Kidney tubule cell (primary cell): ENCODE measurements at places on chromosomes 6 and 20.
A peak's percentile ranks its signal among the peaks of the same experiment; 100 is the strongest.

DNA sequence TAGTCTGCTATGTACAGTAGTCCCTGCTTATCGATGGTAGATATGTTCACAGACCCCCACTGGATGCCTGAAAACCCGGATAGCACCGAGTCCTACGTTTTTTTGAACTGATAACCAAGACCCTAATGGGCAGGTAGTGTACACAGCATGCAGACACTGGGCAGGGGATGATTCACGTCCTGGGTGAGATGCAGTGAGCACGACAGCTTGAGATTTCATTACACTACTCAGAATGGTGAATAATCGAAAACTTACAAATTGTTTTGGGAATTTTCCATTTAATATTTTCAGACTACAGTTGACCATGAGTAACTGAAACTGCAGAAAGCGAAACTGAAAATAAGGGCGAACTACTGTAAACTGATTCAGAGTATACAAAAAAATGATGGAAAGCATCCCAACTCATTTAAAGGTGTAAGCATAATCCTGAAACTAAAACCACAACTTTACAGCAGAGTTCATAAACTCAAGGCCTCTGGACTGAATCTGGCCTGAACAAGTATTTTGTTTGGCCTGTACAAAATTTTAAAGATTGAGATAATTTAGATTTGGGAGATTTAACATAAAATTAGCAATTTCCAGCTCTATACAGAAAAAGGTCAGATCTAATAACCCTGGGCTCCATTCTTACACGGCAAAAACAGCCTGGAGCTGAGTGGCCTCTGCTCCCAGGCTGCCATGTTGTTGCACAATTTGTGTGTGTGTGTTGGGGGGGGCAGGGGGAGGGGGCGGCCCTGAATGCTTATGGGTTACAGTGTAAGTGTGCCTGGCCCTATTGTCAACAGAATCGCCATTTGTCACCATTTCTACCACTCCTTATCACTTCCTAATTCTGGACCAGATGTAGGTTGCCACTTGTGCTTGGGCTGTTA, 34.9 kb downstream of the RNF24 start:
- peak; percentile 53 for DNase-seq

- no peak for DNase-seq
These were observed 230.5 kb upstream of the FKBP1C start for GRCh38 chr6:62980724-62981123.

DNA sequence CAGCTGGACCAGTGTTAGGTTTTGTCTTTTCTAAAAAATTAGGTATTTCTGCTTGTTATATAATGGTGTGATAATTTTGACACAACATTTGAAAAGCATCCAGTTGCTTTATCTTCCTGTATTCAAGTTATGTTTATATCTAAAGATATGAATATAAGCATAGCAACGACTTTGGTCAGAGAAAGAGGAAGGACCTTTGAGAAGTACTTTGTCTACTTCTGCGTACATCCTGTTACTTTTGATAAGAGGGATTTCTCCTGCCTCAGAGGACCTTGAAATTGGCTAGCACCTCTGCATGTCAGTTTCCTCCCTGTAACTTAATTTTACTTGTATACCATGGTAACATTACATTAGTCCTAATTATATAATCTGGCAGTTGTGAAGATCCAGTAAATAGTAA, 24.8 kb downstream of the PHF20 start:
- DNase-seq = no peak

- peak; percentile 35 for DNase-seq
These were observed 71.4 kb upstream of the MYLIP start for GRCh38 chr6:16057446-16057845.

GRCh38 chr6:15659181-15659580, 3.6 kb downstream of the DTNBP1 start:
- DNase-seq = no peak

GRCh38 chr6:104229057-104229456, 630.7 kb downstream of the HACE1 start:
- DNase-seq = no peak

DNA sequence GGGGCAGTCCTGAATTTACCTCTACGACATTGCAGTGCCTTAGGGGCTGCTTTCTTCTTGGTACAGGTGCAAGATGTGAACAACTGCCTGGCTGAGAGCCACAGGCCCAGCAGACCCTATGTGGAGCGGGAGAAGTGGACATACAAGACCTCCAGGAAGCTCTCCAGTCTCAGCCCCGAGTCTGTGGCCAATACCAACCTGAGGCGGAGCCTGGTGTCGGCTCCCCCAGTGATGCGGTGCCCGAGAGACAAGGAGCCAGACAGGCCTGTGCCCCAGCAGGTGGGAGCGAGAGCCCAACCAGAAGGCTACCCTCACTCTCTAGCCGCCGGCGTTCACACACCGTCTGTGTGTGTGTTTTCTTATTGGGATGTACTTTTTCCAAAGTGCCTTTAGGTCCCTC, 59.6 kb downstream of the EFCAB8 start:
- no peak for DNase-seq

DNA sequence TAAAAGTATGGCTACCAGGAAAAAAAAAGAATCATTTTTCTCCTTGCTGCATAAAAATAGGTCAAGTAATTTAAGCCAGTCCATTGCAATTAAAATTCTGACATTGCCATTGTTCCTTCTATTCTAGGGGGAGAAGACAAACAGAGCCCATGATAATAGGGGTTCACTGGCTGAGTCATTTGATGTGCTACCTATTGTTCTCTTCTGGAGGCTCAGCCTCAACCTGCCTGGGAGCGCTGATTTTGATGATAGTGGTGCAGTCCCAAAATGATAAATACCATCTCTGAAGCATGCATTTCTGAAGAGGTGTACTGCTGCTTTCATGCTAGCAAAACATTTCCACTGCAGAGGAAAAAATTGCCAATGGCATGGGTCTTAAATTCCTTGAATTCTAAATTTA, 5.8 kb downstream of the CITED2 start:
- DNase-seq = no peak

GRCh38 chr6:13421425-13422059, 65.9 kb downstream of the GFOD1 start:
- DNase-seq = no peak

DNA sequence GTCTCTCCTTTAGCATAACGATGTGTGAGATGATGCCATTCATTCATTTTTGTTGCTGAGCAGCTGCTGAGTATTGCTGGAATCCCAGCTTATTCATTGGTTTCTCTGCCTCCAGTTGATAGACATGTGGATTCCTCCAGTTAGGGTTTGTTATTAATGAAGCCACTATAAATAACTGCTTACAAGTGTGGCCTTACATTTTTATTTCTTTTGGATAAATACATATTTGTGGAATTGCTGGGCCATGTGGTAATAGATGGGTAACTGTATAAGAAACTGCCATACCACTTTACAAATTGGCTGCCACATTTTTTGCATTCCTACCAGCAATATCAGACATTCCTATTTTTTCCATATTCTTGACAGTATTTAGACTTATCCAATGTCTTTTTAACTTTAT, 2.6 kb upstream of the HLA-B start:
- DNase-seq = no peak

- no peak for DNase-seq
These were observed 4.6 kb downstream of the AGPAT4 start for GRCh38 chr6:161269310-161269709.

DNA sequence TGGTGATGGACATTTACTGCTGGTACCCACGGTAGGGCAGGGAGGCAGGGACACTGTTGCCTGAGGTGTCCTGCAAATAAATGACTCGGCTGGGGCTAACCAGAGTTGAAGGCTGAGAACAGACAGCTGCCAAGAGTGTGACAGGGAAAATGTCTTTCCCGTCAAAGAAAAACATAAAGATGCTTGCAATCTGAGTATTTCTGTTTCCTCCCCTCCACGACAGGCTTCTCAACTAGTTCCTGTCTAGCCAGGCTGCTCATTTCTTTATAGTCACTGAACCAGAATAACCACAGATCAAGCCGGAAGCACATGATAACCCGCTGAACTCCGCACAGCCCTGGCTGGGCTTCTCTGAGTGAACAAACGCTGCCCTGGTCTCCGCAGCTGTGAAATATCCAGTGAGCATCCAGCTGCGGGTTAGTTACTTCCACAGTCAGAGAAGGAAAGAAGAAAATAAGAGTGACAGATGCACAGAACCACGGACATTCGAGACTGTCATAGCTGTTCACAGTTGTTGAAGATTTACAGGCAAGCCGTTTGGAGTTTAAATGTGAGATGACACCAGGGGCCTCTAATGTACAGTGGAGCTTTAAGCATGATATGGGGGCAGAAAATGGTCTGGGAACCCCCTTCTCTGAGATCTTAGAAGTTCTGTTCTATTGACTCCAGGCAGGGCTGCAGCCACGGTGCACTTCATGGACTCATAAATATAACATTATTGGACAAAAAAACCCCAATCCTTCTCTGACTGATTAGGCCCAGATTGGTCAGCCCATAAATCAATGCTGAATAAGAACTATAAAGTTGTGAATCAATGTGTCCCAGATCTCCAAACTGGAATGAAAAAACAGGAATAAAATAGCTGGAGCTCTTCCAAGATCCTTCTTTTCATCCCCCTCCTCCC, 299.9 kb upstream of the SUPT3H start:
- peak; percentile 88 for DNase-seq

DNA sequence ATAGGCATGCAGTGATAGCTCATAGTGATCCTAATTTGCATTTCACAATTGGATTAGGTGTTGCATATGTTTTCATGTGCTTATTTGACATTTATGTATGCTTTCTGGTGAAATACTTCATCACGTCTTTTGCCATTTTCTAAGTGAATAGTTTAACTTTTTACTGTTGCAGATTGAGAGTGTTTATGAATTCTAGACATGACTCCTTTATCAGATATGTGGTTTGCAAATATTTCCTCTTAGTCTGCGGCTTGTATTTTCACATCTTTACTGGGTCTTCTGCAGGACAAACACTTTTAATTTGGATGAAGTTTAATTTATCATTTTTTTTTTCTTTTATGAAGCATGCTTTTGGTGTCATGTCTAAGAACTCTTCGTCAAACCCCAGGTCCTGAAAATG, 39.2 kb downstream of the CCN2 start:
- no peak for DNase-seq

DNA sequence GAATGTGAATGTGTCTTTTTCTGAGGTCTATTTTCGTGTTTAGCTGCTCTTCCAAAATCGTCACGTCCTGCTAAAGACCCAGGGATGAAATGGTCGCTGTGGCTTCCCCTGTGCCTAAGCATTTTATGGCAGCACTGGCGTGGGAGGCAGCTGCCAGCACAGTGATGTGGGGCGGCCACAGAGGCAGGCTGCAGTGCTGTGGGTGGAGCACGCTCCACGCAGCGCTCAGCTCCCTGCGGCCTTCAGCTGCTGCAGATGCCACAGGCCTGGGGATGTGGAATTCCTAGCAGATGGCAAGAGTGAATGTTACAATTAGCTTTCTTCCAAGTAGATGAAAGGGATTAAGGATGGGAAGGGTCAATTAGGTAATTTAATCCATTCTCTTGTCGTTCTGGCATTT, 242.6 kb downstream of the SMOC2 start:
- no peak for DNase-seq

GRCh38 chr6:79193971-79194370, 40.5 kb downstream of the HMGN3 start:
- no peak for DNase-seq

DNA sequence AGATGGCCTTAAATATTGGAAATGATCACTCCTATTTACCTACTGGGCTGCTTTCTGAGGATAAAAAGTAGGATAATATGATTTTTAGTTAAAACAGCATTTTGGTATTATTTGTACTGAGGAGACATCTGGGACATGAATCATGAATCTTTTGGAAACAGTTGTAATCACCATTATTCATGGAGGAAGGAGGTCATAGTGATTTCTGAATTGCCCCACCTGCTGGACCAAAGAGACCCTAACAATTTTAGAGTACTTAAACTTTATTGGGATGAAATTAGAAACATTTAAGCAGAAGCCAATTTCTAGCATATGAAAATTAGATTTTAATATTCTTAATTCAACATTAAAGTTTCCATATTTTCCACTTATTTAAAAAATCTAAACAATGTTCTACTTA, 108.4 kb upstream of the SIM1 start:
- DNase-seq = peak; percentile 43

DNA sequence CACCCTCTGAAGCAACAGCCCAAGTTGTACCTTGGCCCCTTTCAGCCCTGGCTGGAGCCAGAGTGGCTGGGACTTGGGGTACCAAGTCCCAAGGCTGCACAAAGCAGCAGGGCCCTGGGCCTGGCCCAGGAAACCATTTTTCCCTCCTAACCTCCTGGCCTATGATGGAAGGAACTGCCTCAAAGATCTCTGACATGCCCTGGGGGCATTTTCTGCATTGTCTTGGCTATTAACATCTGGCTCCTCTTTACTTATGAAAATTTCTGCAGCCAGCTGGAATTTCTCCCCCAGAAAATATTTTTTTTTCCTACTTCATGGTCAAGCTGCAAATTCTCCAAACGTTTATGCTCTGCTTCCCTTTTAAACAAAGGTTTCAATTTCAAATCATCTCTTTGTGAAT, 269.4 kb upstream of the CDYL start:
- no peak for DNase-seq

DNA sequence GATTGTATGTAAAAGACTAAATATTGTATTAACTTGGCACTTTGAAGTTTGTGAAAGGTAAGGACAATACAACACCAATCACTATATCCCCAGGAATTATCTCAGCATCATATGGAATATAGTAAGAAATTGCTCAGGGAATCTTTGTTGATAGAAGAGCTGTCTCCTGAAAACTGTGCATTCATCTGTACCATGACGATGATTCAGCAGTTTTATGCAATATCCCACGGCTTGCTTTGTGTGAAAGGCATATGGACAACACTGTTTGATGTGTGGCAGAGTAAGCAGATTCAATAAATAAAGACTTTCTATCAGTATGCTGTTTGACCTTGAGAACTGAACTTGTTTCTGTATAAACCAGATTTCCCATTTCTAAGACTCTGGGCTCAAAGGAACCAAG, 147.5 kb upstream of the PLN start:
- DNase-seq = no peak

- no peak for DNase-seq
These were observed 390.5 kb upstream of the CNR1 start for GRCh38 chr6:88556663-88557062.

- no peak for DNase-seq
These were observed 27.8 kb downstream of the YTHDF1 start for GRCh38 chr20:63188159-63188442.

GRCh38 chr6:36656441-36656840, 22.1 kb upstream of the CDKN1A start:
- peak; percentile 96 for DNase-seq

GRCh38 chr6:118562959-118563358, 14.9 kb downstream of the PLN start:
- DNase-seq = peak; percentile 88

- DNase-seq = peak; percentile 93
These were observed 73.7 kb downstream of the PRND start for GRCh38 chr20:4795394-4795793.

- DNase-seq = peak; percentile 16
These were observed 8.3 kb upstream of the ZBTB2 start for GRCh38 chr6:151399679-151400078.

GRCh38 chr6:38149531-38149930, 330.0 kb downstream of the ZFAND3 start:
- DNase-seq = no peak
